ENCODE measurements at places on chromosomes 6 and 20. TPM values are rescaled to one million over a fixed set of nuclear protein-coding genes. Genes with fewer than 3 reads are reported as not detected.

- no peak for DNase-seq
These were observed 2.1 kb downstream of the COL12A1 start for GRCh38 chr6:75203721-75204120.

DNA sequence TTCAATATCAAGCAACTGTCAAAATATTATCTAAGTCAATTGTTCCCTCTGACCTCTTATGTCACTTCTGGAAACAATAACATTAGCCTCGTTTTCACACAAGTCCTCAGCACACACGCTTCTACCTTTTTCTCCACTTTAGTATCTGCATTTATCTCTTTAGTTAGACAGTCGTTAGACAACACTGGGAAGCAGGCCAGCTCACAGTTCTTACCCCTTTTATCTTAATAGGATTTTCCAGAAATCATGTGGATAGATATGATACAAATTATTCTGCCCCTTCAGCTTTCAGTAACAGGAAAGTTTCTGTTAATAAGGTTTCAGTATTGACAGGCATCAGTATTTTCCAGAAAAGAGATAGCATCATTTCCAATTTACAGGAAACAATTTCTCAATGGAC is 25.9 kb upstream of the HAO1 start:
- DNase-seq, result no peak

DNA sequence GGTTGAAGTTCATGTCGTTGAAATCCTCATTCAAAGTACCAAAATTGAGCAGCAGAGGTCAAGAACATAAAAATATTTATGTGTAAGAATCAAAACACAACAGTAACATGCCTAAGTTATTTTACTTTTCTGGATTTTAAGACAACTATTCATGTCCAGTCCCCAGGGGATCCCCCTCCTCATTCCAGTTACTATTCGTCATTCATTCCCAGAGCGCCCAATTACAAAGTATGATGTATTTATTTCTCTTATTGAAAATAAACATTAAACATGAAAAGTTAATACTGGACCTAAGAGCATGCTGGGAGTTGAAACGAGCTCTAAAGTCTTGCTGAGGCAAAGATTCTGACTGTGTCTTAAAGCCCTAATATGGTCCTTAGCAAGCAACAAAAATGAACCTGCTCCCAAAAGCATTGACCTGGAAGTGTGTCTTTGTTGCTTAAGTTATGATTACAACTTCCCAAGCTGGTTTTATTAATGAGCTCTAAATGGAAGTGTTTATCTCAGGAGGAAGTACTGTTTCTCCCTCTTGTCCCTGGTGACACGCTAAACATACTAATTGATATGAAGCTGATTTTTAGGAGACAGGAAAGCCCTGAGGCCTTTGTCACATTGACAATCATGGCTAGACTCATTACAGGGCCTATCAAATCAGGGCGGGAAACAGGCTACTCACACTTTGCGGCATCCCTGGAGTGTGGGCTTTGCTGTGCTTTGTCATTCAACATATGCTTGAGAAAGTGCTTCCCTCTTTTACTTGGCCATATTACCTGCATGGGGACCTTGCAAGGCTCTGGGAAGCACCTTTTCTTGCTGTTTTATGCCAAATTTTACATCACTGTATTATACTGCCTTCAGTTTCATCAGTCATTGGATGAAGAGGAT is 192.2 kb upstream of the DTNBP1 start:
- DNase-seq, result no peak

- DNase-seq, result no peak
These were observed 204.1 kb upstream of the AGPAT4 start for GRCh38 chr6:161477876-161478425.

- DNase-seq, result no peak
These were observed 515.9 kb upstream of the SULF2 start for GRCh38 chr20:48301189-48301588.

GRCh38 chr20:43899274-43900120 is 15.2 kb upstream of the TOX2 start:
- DNase-seq, result no peak

DNA sequence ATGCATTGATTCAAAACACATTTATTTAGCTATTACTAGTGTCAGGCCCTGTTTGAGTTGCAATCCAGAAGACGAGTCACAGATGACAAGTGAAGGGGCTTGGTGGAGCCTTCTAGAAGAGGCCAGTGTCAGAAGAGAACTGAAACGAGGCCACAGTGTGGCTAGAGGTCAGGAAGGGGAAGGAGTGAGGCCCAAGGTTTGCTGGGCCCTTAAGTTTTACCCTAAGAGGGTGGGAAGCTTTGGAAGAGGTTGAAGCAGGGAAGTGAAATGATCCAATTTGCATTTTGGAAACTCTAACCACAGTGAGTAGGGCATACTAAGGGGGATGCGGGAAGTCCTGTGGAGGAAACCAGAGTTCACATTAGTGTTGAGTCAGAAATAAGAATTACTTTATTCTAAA is 25.0 kb downstream of the TTK start:
- DNase-seq, result no peak

DNA sequence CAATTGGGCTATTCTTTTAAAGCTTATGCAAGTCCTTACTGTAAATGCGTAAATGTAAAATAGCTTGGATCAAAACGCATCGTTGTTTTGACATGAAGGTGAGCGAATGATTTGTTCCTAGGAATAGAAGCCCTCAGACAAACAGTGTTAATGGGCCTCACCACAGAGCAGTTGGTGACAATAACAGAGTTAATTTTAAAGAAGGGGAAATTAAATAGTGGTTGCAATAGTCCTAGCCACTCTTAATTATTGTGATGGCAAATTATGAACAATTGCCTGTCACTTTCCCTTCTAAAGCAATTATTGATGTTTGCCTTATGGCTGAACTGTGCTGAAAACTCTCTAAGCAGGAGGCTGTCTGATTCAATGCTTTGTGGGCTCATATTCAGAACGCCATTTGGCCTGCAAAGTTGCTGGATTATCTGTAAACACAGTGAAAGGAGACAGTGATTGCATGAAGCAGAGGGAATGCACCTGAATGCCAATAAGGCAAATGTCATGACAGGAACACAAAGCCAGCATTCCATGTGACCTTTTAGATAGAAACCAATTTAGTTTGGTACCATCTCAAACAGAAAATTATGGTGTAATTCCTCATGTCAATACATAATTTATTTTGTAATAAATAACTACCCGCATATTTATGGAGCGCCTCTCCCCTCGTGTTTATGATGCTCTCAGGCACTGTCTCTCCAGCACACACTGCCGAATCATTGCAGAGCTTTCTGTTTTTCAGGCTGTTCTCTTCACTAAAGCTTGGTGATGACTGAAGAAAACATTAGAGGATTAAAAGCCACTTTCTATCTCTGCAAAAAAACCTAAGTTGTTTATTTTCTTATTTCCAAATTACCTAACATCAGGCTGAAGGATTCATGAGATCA is 387.5 kb downstream of the HACE1 start:
- no peak for DNase-seq

- DNase-seq, result no peak
These were observed 2.0 kb upstream of the ACTL10 start for GRCh38 chr20:33664762-33665144.

- no peak for DNase-seq
These were observed 127.9 kb upstream of the NAA20 start for GRCh38 chr20:19889011-19889953.

DNA sequence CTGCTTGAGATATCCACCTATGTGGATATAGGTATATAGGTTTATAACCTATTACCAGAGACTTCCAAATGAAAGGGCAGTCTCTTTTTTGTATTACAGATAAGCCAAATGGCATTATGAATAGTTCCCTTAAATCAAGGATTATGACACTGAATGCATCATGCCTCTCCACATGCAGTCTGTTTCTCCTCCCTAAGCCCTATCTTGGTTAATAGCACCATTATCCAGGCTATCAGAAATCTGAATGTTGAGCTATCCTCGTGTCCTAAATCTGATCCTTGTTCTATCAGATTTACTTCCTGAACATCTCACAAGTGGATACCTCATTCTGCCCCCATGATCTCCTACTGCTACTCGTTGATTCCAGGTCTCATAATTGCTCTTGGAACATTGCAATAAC is 138.0 kb downstream of the GRIK2 start:
- no peak for DNase-seq

GRCh38 chr6:10347561-10348327 is 67.1 kb downstream of the TFAP2A start:
- no peak for DNase-seq

DNA sequence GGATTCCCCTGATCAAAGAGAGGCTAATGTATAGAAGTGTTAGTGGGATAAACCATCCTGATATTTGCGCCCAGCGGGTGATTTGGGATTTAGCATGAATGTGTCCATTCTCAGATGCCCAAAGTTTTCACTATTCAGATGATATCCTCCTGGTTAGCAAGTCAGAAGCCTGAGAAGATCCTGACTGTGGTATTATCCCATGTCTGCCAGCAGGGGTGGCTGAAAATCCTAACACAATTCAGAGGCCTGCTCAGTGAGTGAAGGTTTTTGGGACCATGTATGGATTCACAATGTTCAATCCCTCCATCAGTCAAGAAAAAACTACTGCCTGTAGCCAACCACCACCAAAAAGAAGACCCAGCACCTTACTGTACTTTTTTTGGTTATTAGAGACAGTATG is 34.1 kb upstream of the SPACA1 start:
- no peak for DNase-seq

DNA sequence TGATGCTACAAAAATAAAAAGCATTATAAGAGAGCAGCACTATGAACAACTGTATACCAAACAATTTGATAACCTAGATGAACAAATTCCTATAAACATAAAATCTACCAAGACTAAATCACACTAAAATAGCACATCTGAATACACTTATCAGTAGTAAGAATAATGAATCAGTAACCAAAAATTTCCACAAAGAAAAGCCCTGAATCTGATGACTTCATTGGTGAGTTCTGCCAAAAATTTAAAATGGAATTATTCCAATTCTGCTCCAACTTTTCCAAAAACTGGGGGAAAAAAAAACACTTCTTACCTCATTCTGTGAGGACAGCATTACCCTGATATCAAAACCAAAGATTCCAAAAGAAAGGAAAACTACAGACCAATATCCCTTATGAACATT is 206.2 kb downstream of the WDR27 start:
- no peak for DNase-seq

- DNase-seq, result no peak
These were observed 103.0 kb upstream of the RREB1 start for GRCh38 chr6:7004581-7005297.

The CPXM1 gene
- total RNA-seq, result 1.5 TPM

The FAM209B gene
- 3.3 TPM for total RNA-seq

The CGA gene
- total RNA-seq, result not detected

Measured in natural killer cell (primary cell).